ENCODE measurements at places on chromosomes 11 and 22.

GRCh38 chr11:35098855-35099254, 40.1 kb upstream of the CD44 start:
- no peak for DNase-seq

DNA sequence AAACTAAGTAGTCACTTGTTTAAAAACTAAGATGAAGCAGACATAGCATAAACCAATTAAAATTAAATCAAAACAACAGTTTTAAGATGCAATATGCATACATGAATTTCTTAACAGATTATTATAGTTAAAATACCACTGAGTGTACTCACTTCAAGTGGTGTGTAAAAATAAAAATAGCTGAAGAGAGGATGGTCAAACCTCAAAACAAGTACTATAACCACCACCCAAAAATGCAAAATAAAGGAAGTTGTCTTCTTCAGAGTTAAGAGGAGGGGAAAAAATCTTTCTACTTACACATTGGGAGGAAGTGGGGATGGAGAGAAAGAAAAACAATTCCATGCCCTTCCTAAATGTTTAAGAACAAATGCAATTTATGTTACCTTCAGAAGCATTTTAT, 31.9 kb downstream of the RRAS2 start:
- no peak for DNase-seq

- DNase-seq: no peak
Measured at GRCh38 chr22:46077669-46078099, 72.6 kb upstream of the PPARA start.

DNA sequence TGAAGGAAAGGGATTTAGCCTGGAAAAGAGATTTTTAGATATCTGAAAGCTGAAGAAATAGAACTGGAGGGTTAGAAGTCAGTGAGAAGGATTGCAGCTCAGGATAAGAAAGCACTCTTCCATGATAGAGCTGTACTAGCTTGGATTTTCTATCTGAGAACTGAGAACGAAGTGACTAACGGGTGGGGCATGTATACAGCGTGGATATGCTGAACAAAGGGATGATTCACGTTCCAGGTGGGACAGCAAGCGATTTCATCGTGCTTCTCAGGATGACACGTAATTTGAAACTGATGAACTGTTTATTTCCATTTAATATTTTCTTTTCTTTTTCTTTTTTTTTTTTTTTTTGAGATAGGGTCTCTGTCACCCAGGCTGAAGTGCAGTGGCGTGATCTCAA, 53.0 kb downstream of the GRAMD1B start:
- no peak for DNase-seq

DNA sequence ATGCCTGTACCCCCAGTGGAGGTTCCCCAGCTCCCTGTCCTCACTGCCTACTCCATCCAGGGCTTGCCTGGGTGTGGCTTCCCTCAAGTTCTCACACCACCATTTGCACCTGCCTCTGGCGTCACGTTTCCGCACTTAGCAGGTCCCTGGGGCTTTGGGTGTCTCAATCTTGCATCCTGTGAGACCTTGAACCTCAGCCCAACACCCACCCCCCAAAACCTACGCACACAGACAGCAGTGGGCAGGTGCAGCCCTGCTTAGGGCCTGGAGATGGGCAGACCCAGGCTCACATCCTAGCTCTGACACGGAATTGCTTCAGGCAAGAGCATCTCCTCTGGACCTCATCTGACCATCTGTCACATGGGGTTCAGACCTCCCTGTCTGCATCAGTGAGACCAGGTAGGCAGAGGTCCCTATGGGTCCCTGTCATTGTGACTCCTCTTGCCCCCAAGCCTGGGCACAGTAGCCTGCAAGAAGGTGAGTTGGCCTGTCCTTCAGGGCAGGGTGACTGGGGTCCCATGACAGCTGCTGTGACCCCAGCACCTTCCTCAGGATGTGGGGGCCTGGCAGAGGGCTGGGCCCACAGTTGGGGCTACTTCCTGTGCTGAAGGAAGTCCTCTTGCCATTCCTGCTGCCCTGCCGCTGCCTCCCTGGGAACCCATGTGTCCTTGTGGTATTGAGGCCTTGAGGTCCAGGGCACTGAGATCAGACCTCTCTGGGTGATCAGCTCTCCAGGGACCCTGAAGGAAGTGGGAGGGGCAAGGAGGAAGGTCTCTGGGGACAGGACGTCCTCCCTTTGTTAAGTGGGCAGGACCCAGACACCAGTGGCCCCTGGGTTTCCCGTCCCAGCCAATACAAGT, 2.0 kb downstream of the SIPA1 start:
- no peak for DNase-seq

GRCh38 chr11:74896311-74896710, 52.6 kb downstream of the XRRA1 start:
- DNase-seq: no peak

- no peak for DNase-seq
Measured at GRCh38 chr11:110196241-110196754, 100.1 kb downstream of the RDX start.

DNA sequence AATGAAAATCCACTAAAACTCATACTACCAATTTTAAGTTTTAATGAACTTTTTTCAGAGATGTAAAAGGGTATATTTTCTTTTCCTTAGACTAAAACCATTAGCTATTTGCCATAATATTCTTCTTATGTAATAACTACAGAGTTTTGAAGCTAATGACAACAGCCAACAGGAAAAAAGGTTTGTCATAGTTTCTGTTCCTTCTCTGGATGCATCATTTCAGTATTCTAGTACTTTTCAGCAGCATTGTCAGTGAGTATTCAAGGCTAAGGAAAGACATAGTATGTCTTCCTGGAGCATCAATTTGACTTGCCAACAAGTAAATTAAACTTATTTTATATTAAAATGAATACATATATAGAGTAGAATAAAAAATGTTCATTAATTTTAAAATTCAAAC, 166.0 kb downstream of the METTL15 start:
- no peak for DNase-seq

DNA sequence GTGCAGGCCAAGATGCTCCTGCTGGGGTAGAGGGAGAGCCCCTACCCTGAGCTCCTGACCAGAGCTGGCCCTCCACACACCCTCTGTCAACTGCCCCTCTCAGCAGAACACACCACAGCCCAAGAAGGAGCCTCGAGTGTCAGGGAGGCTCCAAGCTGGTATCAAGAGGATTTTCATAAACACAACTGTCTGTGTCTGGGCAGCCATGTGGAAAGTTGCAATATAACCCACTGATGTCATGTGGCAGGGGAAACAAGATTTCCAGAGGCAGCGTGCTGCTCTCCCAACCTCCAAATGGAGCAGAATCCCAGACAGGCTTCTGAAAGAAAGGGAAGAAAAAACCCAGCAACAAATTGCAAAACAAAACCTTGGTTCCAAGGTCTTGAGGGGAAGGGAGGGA, 569.9 kb downstream of the BUD13 start:
- no peak for DNase-seq

DNA sequence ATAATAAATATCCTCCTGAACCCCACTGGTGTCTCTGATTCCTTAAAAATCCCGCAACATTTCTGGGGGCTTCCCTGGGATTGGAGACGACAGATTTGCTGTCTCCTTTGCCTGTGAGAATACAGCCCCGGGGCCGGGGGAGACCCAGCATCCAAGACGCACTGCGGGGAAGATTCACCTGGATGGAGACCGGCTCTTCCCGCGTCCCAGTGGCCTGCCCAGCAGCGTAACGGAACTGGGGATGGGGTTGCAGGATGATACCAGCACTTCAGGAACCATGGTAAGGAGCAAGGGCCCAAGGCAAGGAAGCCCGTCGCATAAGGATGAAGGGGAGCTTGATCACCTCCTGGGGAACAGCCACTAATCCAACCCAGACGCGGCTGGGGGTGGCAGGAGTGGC, 53.3 kb upstream of the OR4C15 start:
- no peak for DNase-seq

GRCh38 chr22:44371741-44372525, 59.2 kb upstream of the SHISAL1 start:
- DNase-seq: no peak

DNA sequence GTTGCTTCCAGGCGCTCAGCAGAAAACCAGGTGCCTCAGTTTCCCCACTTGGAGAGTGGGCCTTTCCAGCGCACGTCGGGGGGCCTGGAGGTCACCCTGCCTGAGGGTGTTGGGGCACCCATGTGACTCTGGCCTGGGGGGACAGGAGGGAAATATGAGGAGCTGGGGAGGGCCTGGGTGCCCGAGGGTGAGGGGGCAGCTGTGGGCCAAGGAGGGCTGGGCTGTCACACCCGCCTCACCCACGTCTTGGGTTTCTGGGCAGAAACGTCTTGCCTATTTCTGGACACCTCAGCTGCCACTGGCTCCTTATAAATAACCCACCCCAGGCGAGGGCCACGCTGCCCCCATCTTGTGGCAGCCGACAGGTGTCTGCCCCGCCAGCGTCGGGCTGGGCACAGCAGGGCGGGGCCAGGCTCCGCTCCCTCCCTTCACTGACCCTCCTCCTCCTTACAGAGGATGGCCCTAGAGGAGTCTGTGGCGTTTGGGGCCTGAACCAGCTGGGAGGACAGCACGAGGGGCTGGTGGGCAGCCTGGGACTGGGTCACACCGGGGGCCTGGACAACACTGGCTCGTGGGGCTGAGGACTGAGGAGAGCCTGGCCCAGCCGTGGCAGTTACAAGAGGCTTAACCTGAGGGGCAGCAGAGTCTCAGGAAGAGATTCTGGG, 1.5 kb downstream of the TNNT3 start:
- no peak for DNase-seq

GRCh38 chr22:49962751-49963646, 2.4 kb downstream of the PIM3 start:
- no peak for DNase-seq

GRCh38 chr11:35029979-35030682, 108.8 kb upstream of the CD44 start:
- DNase-seq: no peak

DNA sequence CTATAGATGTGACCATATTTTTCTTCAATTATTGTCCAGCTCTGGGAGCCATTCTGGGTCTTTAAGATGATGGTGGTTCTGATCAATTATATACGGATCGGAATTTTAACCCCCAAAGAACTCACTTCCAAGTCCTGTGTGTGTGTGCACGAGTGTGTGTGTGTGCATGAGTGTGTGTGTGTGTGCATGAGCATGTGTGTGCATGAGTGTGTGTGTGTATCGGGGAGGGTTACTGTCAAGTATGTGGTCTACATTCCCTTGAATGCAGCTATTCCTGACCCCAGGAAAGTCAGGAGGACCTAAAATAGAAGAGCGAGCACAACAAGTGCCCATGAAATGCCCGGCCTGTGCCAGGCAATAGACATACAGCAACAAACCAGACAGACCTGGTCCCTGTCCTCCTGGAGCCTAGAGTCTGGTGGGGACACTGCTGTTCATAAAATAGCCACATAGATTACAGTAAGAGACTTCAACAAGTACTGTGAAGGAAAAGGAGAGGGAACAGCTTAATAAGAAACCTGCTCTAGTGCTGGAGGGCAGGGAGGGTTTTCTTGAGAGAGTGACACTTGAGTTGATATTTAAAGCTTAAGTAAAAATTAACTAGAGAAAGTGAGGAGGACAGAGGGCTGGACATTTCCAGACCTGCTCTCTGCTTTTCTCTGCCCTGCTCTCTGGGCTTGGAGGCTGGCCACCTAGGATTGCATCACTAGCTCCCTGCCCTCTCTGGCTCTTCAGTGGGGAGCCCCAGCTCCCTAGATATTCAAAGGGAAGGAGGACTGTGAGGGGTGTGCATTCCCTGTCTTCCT, 66.1 kb upstream of the SPON1 start:
- no peak for DNase-seq

DNA sequence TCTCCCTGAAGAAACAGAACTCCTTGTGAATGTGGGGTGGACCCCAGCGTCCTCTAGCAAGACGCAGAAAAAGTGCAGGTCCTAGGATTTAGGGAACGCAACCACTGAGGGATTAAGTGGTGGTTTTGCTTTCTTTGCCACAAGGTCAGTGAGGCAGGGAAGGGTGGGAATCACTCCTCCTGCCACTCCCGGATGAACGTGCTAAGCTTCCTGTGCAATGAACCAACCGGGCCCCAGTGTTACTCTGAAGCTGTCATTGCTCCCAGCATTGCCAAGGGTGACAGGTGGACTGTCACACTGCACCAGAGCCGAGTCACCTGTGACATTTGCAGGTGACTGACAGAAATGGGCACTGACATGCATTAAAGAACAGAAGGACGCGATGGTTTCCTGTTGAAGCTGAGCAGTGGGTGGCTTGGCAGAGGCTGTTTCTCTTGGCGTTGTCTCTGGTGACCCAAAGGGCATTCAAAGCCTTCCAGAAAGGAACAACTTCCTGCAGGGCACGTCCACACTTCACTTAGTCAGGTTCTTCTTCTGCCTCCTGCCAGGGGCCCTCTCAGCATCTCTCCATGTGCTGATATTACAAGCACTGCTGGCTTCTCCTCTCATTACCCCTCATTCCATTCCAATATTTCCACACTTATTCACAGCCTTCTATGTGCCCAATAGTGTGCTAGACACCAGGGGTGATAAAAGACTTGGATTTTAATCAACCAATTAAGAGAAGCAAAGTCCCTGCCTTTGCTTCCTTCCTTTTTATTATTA, 9.7 kb downstream of the KIRREL3 start:
- DNase-seq: no peak

DNA sequence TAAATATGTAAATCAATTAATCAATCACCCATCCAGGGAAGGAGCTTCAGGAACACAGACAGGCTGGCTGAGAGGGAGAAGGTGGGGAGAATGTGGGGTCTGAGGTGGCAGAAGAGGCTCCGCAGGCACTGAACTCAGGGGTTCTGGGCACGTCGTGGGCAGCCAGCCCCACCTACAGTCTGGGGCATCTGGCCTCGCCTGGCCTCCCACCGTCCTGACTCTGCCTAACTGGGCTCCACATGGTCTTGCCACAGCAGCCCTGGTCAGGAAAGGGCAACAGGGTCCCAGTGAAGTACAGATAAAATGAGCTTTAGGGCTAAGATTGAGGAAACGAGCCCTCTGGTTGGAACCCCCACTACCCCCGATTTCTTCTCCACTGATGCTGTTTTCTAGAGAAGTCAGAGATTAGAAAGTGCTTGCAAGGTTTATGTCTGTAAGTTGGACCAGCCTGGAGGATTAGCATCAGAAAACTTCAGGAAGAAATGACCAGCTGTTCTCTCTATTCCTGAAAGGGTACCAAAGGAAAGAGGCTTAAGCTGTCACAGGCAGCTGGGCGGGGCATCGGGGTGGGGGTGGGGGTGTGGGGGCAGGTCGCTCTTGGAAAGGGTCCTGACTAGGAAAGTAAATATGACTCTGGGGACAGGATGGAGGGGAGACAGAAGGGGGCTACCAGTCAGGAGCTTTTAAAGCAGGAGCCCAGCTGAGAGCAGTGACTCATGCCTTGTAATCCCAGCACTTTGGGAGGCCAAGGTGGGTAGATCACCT, 261.7 kb downstream of the BUD13 start:
- DNase-seq: no peak

DNA sequence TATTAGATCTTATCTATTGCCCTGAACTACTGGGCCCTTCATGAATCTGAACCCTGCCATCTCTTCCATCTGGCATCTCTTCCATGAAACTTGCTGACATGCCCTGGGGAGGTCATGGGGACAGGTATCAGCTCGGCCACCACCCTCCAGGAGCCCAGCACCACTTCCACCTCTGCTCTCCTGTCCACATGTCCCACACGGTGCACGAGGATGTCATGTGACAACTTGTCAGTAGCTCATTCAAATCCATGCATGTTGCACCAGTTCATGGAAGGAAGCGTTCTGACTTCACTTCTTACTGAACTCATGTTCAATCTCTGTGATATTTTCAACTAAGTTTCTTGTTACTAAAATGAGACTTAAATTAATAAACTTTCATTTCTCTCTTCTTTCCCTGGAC, 16.6 kb downstream of the YPEL1 start:
- DNase-seq: no peak

- no peak for DNase-seq
Measured at GRCh38 chr11:9016916-9017642, 13.3 kb upstream of the NRIP3 start.

GRCh38 chr22:22666307-22667091, 22.1 kb downstream of the GGTLC2 start:
- DNase-seq: no peak

- no peak for DNase-seq
Measured at GRCh38 chr11:33389635-33390034, 132.5 kb downstream of the HIPK3 start.
